ENCODE measurements at places on chromosomes 5 and 9. TPM values are rescaled to one million over a fixed set of nuclear protein-coding genes. Genes with fewer than 3 reads are reported as not detected.

GRCh38 chr9:34686732-34687131 lies 4.3 kb downstream of the CCL19 start:
- no peaks in the 10 kb centered on the region for H3K4me1 ChIP-seq
- no peak overlapping the region for H3K4me3 ChIP-seq
- no peak for DNase-seq
- H3K36me3 ChIP-seq = no peaks in the 10 kb centered on the region

DNA sequence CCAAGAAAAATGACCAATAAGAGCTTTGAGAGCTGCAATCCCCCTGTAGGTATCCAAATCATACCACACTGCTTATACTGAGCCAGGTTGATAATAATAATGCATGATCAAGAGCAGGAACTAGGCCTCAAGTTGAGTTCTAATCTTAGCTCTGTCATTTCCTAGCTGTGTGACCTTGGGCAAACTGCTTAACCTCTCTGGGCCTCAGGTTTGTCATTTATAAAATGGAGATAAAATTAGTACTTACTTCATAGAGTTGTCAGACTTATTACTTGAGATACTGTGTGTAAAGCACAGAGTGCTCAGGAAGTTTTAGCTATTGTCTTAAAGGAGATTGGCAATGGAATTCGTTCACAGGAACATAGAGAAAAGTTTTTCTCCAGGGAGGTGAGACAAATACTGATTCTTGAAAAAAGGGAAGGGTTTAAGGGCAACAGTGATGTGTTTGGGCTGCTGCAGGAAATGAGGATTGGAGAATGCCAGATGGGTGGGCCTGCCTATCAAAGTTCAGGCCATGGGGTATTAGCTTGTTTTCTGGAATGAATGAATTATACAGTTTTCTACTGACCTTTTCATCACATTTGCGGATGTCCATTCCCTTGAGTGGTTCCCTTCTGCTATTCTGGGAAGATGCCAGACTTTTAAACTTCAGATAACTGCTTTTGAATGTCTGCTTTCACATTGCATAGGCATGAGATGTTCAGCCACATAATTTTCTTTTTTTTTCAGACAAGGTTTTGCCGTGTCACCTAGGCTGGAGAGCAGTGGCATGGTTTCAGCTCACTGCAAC lies 10.2 kb upstream of the ATP6V0E1 start:
- H3K4me1 ChIP-seq = no peaks in the 10 kb centered on the region
- H3K4me3 ChIP-seq = no peak overlapping the region
- no peak overlapping the region for H3K27ac ChIP-seq
- peaks cover 10% of the 10 kb centered on the region for H3K36me3 ChIP-seq

DNA sequence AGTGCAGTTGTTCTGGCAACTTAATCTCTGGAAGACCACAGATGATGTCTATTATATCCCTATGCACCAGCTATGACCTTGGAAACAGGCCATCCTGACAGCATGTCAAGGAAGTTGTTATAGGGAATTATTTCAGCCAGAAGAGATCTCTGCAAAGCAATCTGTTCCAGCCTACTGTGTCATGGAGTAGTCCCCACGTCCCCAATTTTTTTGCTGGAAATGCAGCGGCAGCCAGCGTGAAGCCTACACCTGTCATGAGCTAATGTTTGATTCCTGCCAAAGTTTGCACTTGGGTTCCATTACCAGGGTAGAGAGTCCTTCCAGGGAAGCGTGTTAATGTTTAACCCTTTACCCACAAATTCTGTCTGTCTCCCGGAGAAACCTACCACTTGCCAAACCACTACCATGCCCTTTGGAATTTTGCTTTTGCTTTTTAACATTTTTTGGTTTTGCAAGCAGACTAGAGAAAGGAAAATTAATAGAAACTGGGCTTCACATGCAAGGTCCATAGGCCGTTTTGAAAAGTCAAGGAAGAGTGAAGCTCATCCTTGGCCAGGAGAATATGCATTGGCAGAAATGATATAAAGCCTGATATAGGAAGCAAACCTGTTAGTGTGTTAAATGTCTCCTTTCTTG lies 174.9 kb upstream of the SPRY4 start:
- no peak overlapping the region for H3K4me3 ChIP-seq
- no peaks in the 10 kb centered on the region for H3K4me1 ChIP-seq
- no peak overlapping the region for H3K27ac ChIP-seq
- no peaks in the 10 kb centered on the region for H3K36me3 ChIP-seq
- no peak for DNase-seq

DNA sequence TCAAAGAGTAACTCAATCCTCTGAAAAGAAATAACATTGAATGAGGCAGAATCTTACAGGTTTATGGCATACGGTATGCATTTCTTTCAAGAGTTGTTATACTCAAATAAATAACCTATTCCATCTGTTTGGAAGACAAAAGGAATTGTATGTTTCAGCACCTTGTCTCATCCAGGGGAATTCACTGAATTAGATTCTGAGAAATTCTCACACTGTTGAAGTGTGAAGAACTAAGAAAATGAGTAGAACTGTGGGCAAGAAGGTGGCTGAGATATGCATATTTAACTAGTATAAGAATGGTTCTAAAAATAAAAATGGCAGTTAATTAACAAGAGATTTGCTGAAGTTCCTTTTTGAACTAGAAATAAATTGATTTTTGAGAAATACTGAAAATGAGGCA lies 279.3 kb upstream of the DAP start:
- H3K4me3 ChIP-seq = no peak overlapping the region
- no peak overlapping the region for H3K27ac ChIP-seq
- H3K36me3 ChIP-seq = no peaks in the 10 kb centered on the region
- H3K27me3 ChIP-seq = no peaks in the 10 kb centered on the region
- DNase-seq = no peak
- no peaks in the 10 kb centered on the region for H3K4me1 ChIP-seq

- H3K4me3 ChIP-seq = no peak overlapping the region
- no peaks in the 10 kb centered on the region for H3K36me3 ChIP-seq
- H3K4me1 ChIP-seq = no peaks in the 10 kb centered on the region
- no peaks in the 10 kb centered on the region for H3K27me3 ChIP-seq
- H3K27ac ChIP-seq = no peak overlapping the region
Observed at GRCh38 chr9:114030364-114030763, 47.7 kb downstream of the AMBP start.

DNA sequence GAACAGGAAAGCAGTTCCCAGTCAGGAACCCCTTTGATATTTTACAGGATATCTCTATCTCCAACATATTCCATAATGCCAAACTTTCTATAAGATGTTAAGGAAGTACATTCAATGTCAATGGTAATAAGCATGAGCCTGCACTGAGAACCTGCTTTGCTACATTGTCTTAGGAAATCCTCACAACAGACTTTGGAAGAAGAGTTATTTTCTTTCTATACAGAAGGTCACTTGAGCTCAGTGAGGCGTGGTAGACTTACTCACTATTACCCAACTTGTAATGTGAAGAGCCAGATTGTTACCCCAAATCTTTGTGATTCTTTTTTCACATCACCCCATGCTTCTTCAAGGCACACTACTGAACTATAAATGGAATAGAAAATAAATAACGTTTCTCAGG lies 435.9 kb downstream of the DNAH5 start:
- H3K27me3 ChIP-seq = no peaks in the 10 kb centered on the region
- H3K36me3 ChIP-seq = no peaks in the 10 kb centered on the region
- H3K27ac ChIP-seq = no peak overlapping the region
- no peak for DNase-seq
- H3K4me1 ChIP-seq = no peaks in the 10 kb centered on the region
- H3K4me3 ChIP-seq = no peak overlapping the region

DNA sequence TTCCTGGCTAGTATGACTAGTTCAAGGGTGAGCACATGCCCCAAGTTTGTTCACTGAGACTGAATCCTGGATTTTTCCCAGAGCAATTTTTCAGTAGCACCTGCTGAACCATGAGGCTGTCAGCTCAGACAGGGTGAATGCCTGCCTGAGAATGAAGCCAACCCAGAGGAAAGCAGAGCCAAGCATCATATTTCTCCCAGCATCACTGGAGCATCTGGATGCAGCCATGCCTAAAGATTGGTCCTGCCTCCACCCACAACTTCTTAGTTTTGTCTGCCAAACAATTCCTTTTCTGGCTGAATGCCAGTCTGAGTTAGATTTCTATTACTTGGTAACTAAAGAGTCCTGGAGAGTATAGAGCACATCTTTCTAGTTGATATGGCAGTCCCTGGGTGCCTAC lies 343.6 kb downstream of the CSNK1G3 start:
- no peak overlapping the region for H3K27ac ChIP-seq
- DNase-seq = no peak
- no peak overlapping the region for H3K4me3 ChIP-seq
- no peaks in the 10 kb centered on the region for H3K27me3 ChIP-seq

- no peaks in the 10 kb centered on the region for H3K36me3 ChIP-seq
- no peak for DNase-seq
- no peaks in the 10 kb centered on the region for H3K27me3 ChIP-seq
Observed at GRCh38 chr5:26889815-26890214, 148.6 kb downstream of the CDH9 start.

The SLC36A3 gene
- total RNA-seq = not detected

The MAP3K1 gene
- 5.9 TPM for total RNA-seq

GRCh38 chr5:67992923-67993322 lies 222.6 kb upstream of the PIK3R1 start:
- no peak overlapping the region for H3K4me3 ChIP-seq
- no peaks in the 10 kb centered on the region for H3K36me3 ChIP-seq
- H3K27me3 ChIP-seq = no peaks in the 10 kb centered on the region
- no peak overlapping the region for H3K27ac ChIP-seq

The LRRC19 gene
- not detected for total RNA-seq

The CYFIP2 gene
- 55.4 TPM for total RNA-seq

The LAMC3 gene
- 1.6 TPM for total RNA-seq

- H3K36me3 ChIP-seq = no peaks in the 10 kb centered on the region
- no peak overlapping the region for H3K27ac ChIP-seq
- no peak for DNase-seq
- no peaks in the 10 kb centered on the region for H3K27me3 ChIP-seq
- H3K4me3 ChIP-seq = no peak overlapping the region
Observed at GRCh38 chr5:1718669-1719068, 81.0 kb downstream of the MRPL36 start.

- H3K36me3 ChIP-seq = no peaks in the 10 kb centered on the region
- DNase-seq = no peak
- H3K27me3 ChIP-seq = no peaks in the 10 kb centered on the region
- no peaks in the 10 kb centered on the region for H3K4me1 ChIP-seq
Observed at GRCh38 chr5:173493846-173494245, 122.6 kb downstream of the BOD1 start.

The RPS14 gene
- 2,461 TPM for total RNA-seq

DNA sequence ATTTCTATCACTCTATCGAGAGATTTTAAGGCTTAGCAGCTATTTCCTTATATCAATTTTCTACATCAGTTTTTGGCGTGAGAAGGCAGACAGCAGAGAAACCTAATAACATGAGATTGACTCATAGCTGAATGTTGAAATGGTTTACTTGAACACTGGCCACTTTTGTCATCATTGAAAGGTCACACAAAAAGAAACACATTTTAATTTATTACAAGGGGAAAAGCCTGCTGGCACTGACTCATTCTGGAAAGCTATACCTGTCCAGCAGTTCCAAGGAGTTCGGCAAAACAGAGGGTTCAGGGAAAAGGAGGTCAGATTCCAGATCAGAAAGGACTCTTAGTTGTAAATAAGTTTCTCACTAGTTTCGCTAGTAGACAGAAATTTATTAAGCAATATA lies 566.4 kb downstream of the DNAH5 start:
- H3K4me1 ChIP-seq = no peaks in the 10 kb centered on the region
- H3K36me3 ChIP-seq = no peaks in the 10 kb centered on the region
- H3K4me3 ChIP-seq = no peak overlapping the region
- H3K27ac ChIP-seq = no peak overlapping the region
- no peak for DNase-seq

- H3K36me3 ChIP-seq = no peaks in the 10 kb centered on the region
- no peak for DNase-seq
- no peaks in the 10 kb centered on the region for H3K4me1 ChIP-seq
- H3K27me3 ChIP-seq = no peaks in the 10 kb centered on the region
- H3K27ac ChIP-seq = no peak overlapping the region
Observed at GRCh38 chr5:159412284-159413046, 82.2 kb upstream of the IL12B start.

The SPINK4 gene
- total RNA-seq = not detected

DNA sequence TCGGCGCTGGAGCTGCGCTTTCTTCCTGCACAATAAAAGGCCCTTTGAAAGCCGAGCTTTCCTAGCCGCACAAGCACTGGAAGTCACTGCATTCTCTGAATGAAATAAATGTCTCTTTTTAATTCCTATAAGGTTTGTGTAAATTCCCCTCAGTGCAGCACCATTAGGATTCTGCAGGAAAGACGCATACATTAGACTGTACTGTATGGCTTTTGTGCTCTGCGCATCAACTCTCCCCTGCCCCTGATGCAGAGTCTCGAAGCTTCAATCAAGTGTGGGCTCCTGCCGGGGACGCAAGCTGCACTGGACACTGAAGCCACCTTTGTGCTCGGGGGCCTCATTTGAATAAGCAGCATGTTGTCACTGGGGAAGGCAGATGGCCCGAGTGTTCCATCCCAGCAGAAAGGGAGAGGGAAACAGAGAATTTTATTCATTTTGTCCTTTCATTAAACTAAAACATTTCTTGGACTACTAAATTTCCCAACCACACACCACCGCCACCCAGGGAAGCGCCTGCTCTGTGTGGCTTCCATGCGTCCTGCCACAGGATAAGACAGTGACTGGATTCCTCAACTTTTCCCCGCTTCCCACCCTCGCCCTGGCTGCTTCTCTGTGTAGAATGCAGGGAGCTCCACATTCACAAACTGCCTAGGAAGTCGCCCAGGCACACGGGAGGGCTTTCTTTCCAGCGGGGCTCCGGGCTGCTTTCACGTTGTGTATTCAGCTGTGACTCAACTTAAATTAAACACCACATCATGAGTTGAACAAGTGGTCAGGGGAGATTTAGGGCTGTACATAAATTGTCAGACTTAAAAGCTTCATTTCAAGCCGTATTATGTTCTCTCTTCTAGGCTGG lies 635.4 kb downstream of the IRX1 start:
- no peak overlapping the region for H3K27ac ChIP-seq
- no peaks in the 10 kb centered on the region for H3K27me3 ChIP-seq
- no peaks in the 10 kb centered on the region for H3K36me3 ChIP-seq
- no peak overlapping the region for H3K4me3 ChIP-seq

Measured in right atrium auricular region (tissue), 2 donors.